ENCODE measurements at places on chromosomes 2 and 18.

GRCh38 chr18:3924455-3924854, 474.5 kb downstream of the TGIF1 start:
- no peak for DNase-seq

- DNase-seq, result peak; percentile 53
Measured at GRCh38 chr18:48475635-48476549, 62.9 kb upstream of the CTIF start.

GRCh38 chr2:127163921-127164320, 56.2 kb downstream of the CYP27C1 start:
- peak; percentile 14 for DNase-seq

GRCh38 chr2:17538022-17538843, 2.3 kb upstream of the VSNL1 start:
- DNase-seq, result no peak

- DNase-seq, result no peak
Measured at GRCh38 chr2:202147775-202148174, 74.7 kb downstream of the KIAA2012 start.

DNA sequence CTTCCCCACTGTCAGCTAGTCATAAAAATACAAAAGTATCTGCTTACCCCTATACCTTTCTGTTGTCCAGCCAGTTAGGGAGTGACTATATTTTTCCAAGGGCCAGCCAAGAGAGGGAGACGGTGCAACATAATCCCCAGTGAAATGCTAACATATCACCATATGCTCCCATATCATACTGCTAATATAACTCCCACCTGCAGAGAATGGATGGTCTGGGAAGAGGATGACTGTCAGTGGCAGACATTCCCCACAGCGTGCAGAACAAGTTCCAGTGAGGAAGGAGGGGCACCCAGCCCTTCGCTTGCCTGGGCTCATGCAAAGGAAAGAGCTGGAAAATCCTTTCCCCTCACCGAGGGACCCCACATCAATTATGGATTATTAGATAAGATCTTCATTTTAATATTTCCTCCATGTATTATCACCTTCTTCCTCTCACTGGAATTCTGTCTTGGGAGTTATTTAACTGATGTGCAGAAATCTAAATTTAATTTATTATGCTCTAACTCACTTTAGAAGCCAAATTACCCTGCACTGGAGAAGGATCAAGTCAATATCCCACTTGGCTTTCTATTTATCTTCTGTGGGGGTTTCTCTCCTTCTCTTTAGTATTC, 135.6 kb downstream of the GALNT14 start:
- no peak for DNase-seq

GRCh38 chr18:58076052-58076451, 32.0 kb downstream of the NEDD4L start:
- no peak for DNase-seq

- DNase-seq, result no peak
Measured at GRCh38 chr2:232228332-232228731, 150.2 kb upstream of the ALPP start.

- DNase-seq, result no peak
Measured at GRCh38 chr2:195543902-195544894, 112.8 kb upstream of the SLC39A10 start.

- peak; percentile 39 for DNase-seq
Measured at GRCh38 chr2:237698358-237698694, 70.9 kb downstream of the LRRFIP1 start.

GRCh38 chr18:66682855-66683322, 79.0 kb upstream of the CDH19 start:
- no peak for DNase-seq

GRCh38 chr2:217363470-217363869, 503.6 kb upstream of the TNP1 start:
- DNase-seq, result no peak

DNA sequence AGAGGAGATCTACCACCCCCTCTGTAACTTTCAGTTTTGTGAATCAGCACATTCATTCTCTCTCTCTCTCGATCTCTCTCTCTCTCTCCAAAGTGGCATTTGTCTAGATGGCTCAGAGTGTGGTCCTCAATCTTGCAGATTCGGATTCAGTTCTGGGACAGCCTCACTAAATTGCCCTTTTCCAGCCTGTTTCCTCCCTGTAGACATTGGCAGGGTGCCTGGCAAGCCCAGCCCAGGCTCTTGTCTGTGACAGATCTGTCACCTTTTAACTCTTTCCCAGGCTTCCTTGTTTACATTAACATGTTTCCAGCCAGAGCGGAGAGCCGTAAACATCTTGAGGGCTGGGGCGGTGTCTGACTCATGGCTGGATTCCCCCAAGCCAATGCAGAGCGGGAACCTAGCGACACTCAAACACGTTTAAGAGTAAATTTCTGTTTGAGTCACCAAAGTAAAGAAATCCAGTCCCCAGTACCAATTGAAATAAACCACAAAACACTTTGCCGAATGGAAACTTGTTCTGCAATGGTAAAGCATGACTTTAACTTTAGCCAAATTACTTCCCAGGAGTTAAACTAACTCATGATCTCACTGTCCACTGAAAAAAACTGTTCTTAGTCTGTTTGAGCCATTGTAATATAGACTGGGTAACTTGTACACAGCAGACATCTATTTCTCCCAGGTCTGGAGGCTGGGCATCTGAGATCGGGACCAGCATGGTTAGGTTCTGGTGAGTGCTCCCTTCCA, 6.6 kb upstream of the CYP27C1 start:
- peak; percentile 74 for DNase-seq

DNA sequence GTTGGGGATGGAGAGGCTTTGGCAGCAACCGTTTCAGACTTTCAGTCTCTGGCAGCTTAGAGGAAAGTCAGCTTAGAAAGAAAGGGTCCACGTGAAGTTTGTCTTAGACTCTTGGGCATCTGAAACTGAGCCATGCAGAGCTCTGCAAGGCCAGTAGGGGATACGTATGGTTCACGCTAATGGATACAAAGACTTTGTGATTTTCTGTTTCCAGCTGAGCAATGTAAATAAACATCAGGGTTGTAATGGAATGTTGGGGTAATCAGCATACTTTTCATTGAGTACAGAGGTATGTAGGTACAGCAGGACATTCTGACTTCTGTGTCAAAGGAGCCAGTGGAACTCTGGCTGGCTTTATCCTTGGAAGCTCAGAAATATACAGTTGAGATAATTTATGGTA, 31.0 kb downstream of the RALB start:
- no peak for DNase-seq

GRCh38 chr18:58887613-58887963, 22.9 kb downstream of the ZNF532 start:
- DNase-seq, result peak; percentile 56

GRCh38 chr2:162091325-162092007, 17.5 kb upstream of the DPP4 start:
- no peak for DNase-seq

DNA sequence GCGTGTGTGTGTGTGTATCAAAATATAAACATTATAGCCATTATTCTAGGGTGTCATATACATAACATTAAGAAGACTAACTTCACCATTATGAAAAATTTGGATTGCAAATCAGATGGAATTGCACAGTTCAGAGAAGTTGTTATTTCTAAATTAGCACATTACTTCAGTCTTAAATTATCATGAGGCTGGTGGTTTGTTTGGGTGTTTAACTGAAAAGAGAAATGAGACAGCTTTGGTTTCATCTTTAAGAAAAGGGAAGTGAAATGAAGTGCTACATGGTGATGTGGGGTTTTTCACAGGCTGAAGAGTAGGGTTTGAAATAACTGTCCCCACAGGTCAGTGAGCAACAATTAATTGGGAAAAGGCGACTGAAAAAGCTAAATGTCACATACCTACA, 161.2 kb upstream of the XIRP2 start:
- no peak for DNase-seq

DNA sequence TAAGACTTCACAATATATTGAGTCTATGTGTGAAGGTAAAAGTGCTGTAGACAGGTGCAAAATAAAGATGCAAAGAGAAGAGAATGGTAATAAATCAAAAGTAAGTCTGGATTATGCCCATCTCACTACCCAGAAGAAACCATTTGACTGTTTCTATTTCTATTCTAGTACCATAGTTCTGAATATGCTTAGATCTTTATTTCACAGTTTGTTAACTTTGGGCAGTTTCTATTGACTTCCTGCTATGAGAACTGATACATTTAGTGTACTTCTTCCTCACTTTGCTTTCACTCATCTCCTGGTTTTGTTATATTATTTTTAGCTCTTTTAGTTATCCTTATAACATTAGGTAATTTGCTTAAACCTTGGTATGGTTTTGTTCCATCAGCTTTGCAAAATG, 94.9 kb downstream of the HS1BP3 start:
- no peak for DNase-seq
